Smooth muscle cell of bladder (primary cell): ENCODE measurements at places on chromosomes 12 and 14. TPM values are rescaled to one million over a fixed set of nuclear protein-coding genes. Genes with fewer than 3 reads are reported as not detected.

Gene RCOR1
- total RNA-seq = 7.4 and 8.5 TPM in 2 replicates

Gene OTOGL
- 0.09 and 0.14 TPM in 2 replicates for total RNA-seq

Gene NYNRIN
- 6.4 and 10.2 TPM in 2 replicates for total RNA-seq

Gene CCNK
- 34.2 and 34.3 TPM in 2 replicates for total RNA-seq

Gene GPR132
- under 0.01 and 0.55 TPM in 2 replicates for total RNA-seq

Gene ASCL1
- not detected in 2 replicates for total RNA-seq

Gene HIP1R
- 8.0 and 10.7 TPM in 2 replicates for total RNA-seq

Gene GARIN6
- total RNA-seq = not detected in 2 replicates

Gene GPR137C
- total RNA-seq = 0.09 and 0.14 TPM in 2 replicates

Gene CLEC4D
- not detected in 2 replicates for total RNA-seq

Gene ACRBP
- 0.28 and 0.37 TPM in 2 replicates for total RNA-seq

Gene SLCO1B3
- total RNA-seq = not detected in 2 replicates

Gene OR6S1
- not detected in 2 replicates for total RNA-seq

Gene PAPLN
- 1.8 and 2.4 TPM in 2 replicates for total RNA-seq

Gene CCDC184
- 0.43 and 0.83 TPM in 2 replicates for total RNA-seq

Gene C12orf54
- not detected in 2 replicates for total RNA-seq

Gene PRKD1
- 12.4 and 18.4 TPM in 2 replicates for total RNA-seq

Gene DAO
- 0.09 TPM in 1 of 2 replicates, not detected in the other for total RNA-seq

Gene BDKRB2
- total RNA-seq = 38.6 and 68.3 TPM in 2 replicates

Gene RD3L
- total RNA-seq = not detected in 2 replicates

Gene KLRD1
- total RNA-seq = under 0.01 and 0.46 TPM in 2 replicates

Gene CCDC177
- total RNA-seq = under 0.01 TPM in 2 replicates

Gene PLA2G1B
- total RNA-seq = not detected in 2 replicates

Gene SLCO1C1
- not detected in 2 replicates for total RNA-seq

Gene REM2
- 0.09 and 0.14 TPM in 2 replicates for total RNA-seq

Gene KRT2
- total RNA-seq = not detected in 2 replicates

Gene AQP6
- under 0.01 TPM in 1 of 2 replicates, not detected in the other for total RNA-seq

Gene KRT3
- not detected in 2 replicates for total RNA-seq

Gene GPR162
- 2.8 and 3.0 TPM in 2 replicates for total RNA-seq

Gene SLC24A4
- not detected in 2 replicates for total RNA-seq

Gene TSPAN19
- total RNA-seq = not detected in 2 replicates

Gene OR4K2
- total RNA-seq = not detected in 2 replicates

Gene TEAD4
- total RNA-seq = 6.0 and 6.5 TPM in 2 replicates

Gene STAT6
- total RNA-seq = 75.2 and 76.1 TPM in 2 replicates

Gene IGF1
- 9.0 and 11.7 TPM in 2 replicates for total RNA-seq

Gene CAPZA3
- 0.14 TPM in 1 of 2 replicates, not detected in the other for total RNA-seq

Gene MYO1A
- under 0.01 TPM in 1 of 2 replicates, not detected in the other for total RNA-seq

Gene ARG2
- total RNA-seq = 2.6 and 3.1 TPM in 2 replicates

Gene PRH2
- total RNA-seq = 0.14 and 0.18 TPM in 2 replicates

Gene CCDC38
- total RNA-seq = not detected in 2 replicates

Gene FAM90A1
- under 0.01 and 0.09 TPM in 2 replicates for total RNA-seq

Gene TAS2R7
- total RNA-seq = not detected in 2 replicates

Gene C2CD5
- total RNA-seq = 11.8 and 14.4 TPM in 2 replicates

Gene TAS2R10
- total RNA-seq = 0.55 and 0.71 TPM in 2 replicates

Gene NR4A1
- total RNA-seq = 4.1 and 4.3 TPM in 2 replicates

Gene WNT1
- not detected in 2 replicates for total RNA-seq

Gene PPP4R4
- 1.7 and 4.1 TPM in 2 replicates for total RNA-seq

Gene MNAT1
- total RNA-seq = 34.9 and 36.4 TPM in 2 replicates

Gene SLC6A12
- total RNA-seq = under 0.01 TPM in 1 of 2 replicates, not detected in the other

Gene SLC5A8
- total RNA-seq = not detected in 2 replicates

Gene MYH6
- total RNA-seq = not detected in 2 replicates
